NCI-H1417 (cell line): ENCODE measurements at places on chromosomes 4 and X.

- DNase-seq, result no peak
These were observed 256.9 kb downstream of the PARM1 start for GRCh38 chr4:75189711-75190335.

- DNase-seq, result no peak
These were observed 367.0 kb downstream of the RAB28 start for GRCh38 chr4:13117185-13117584.

GRCh38 chr4:52868133-52868532, 6.0 kb downstream of the RASL11B start:
- DNase-seq, result peak; percentile 5

DNA sequence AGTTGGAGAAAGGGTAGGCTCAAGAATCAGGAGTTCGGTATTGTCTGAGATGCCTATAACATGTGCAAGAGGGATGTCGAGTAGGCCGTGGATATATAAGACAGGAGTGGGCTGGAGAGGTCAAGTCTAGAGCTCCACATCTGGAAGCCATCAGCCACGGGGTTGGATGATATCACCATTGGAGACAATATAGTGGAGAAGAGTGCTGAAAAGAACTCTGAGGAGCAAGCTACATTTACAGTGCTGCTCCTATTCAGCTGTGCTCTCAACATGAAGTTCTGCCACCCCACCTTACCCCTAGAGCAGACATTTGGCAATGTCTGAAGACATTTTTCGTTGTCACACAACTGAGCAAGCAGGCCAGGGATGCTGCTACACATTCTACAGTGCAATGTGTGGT, 20.9 kb upstream of the PLAC1 start:
- no peak for DNase-seq

DNA sequence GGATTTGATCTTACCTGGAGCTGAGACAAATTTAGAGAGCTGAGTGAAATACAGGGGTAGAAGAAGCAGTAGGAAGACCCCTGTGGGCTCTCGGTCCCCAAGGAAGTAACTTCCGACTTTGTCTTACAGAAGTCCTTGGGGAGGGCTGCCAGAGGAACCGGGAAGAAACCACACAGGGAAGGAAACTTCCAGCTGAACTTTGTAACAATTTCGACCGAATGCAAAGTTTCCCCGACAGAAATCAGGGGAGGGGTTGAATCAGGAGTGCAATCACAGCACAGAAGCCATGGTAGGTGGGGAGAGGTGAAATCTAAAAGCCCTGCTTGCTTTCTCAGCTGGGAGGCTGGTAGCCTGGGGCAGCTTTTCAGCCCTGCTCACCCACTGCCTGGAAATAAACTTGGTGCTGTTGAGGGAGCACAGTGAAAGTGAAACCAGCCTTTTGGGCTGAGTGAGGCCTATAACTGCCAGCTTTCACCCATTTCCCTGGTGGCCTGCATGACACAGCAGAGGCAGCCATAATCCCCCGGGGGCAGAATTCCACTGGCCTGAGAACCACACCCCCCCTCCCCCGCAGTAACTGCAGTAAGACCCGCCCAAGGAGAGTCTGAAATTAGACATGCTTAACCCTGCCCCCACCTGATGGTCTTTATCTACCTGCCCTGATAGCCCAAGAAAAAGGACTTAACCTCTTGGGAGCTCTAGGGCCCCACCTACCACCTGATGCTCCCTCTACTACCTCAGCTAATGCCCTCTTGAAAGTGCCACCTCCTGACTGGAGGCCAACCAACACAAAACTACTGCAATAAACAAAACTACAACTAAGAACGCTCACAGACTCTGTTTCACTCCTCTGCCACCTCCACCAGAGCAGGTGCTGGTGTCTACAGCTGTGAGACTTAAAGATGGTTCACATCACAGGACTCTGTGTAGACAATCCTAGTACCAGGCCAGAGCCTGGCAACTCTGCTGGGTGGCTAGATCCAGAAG, 248.2 kb downstream of the PARM1 start:
- DNase-seq, result no peak

DNA sequence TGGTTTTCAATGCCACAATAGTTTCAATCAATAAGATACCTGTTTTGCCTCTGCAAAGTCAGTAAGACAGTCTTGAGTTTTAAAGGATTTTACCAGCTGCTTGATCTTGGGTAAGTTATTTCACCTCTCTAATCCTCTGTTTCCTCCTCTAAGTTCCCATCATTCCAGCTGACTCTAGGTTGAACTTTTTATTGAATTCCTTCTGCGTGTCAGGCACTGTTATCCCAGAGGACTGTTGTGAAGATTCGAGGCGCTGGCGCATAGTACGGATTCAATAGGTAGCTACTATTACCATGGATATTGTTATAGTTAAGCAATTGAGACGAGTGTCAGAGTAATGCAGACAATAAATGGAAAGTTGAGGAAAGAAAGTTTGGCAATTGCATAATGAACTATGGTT, 179.4 kb downstream of the BANK1 start:
- DNase-seq, result no peak

GRCh38 chr4:13830449-13830848, 202.9 kb upstream of the BOD1L1 start:
- DNase-seq, result no peak

DNA sequence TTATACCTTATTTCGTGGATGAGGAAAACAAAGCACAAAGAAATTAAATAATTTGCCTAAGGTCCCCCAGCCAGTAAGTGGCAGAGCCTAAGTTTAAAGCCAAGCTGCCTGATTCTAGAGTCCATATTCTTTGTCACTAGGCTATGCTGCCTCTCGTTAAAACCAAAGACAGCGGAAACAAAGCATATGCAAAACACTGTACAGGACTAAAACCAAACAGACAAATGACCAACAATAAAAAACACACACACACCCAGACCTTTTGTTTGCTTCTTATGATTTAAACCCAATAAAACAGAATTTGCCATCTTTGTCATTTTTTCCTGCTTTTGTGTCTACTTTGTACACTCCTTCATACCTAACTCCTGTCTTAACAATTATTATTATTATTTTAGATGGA, 10.1 kb upstream of the VSIG1 start:
- no peak for DNase-seq

- DNase-seq, result no peak
These were observed 115.7 kb upstream of the MAGEB16 start for GRCh38 chrX:35682476-35682875.

DNA sequence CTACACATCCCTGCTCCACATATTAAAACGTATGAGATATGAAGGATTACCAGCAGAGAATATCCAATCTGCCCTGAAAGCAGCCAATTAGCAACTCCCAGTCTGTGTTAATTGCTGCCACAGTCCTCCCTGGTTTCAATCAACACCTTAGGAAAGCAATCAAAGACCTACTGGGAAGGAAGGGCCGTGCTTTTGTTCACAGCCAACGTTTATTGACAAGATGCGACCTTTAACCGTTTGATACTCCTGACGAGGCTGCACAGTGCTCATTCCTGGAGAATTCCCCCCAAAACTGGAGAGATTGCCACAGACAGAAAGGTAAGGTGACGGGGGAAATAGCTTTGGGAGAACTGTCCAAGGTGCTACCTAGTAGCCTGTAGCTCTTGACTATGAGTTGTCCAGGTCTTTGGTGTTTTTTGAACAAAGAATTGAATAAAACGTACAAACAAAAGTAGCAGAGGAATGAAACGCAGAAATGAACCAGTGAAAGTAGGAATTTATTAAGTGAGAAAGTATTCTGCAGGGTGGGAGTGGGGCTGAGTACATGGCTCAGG, 596.5 kb downstream of the NLGN4X start:
- DNase-seq, result peak; percentile 9

DNA sequence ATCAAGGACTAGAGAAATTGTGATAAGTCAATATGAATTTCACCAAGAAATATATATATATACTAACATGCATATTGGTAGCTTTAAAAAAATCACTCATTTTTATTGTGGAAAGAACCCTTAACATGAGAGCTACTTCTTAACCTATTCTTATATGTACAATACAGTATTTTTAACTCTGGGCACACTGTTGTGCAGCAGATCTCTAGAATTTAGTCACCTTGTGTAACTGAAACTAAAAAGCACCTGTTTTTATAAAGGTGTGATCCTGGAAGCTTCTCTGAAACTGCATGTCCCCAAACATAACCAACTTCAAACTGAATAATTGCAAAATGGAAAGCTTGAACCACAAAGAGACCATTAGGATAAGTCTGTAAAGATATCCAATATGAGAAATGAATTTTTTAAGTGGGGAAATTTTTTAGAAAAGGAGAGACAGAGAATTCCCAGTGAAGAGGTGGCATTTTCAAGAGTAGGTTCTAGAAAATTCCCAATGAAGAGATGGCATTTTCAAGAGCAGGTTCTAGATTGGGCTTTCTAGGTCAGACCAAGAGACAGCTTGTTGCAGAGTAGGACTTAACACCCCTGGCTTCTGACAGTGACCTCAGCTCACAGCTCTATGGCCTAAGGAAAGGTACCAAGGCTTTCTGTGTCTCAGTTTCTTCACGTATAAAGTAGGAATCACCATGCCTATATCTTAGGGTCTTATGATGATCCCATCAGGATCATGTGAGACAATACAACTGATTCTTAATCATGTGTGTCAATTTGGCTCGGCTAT, 22.0 kb upstream of the PPARGC1A start:
- DNase-seq, result no peak

GRCh38 chrX:883588-883987, 253.0 kb downstream of the SHOX start:
- DNase-seq, result no peak

DNA sequence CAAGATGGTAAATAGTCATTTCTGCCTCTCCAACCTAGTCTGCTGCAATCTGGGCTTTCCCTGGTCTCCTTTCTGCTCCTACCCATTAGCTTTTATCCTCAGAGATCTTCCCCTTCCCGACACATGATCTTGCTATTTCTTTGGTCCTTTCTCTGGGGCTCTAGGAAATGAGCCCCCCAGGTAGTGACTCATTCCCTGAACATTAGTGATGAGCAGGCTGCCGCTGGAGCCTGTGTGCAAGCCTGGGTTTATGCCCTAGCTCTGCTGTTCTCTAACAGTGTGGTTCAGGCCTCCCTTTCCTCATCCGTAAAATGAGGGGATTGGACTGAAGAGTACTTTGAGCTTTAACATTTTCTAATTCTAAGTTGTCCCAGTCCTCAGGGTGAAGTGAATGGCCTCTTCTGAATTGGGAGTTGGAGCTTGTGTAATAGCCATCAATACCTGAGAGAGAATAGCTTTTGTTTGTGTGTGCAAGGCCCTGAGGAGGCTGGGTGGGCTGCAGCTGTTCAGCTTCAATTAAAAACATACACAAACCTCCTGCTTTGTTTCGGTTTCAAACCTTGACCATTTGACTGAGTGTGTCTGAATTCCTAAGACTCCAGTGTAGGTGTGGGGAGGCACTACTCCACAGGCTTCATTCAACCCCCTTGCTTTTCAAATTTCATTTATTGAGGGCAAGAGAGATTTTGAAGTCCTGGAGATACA, 115.6 kb upstream of the SCML1 start:
- DNase-seq, result no peak

- no peak for DNase-seq
These were observed 151.1 kb upstream of the BCOR start for GRCh38 chrX:40248822-40249221.

DNA sequence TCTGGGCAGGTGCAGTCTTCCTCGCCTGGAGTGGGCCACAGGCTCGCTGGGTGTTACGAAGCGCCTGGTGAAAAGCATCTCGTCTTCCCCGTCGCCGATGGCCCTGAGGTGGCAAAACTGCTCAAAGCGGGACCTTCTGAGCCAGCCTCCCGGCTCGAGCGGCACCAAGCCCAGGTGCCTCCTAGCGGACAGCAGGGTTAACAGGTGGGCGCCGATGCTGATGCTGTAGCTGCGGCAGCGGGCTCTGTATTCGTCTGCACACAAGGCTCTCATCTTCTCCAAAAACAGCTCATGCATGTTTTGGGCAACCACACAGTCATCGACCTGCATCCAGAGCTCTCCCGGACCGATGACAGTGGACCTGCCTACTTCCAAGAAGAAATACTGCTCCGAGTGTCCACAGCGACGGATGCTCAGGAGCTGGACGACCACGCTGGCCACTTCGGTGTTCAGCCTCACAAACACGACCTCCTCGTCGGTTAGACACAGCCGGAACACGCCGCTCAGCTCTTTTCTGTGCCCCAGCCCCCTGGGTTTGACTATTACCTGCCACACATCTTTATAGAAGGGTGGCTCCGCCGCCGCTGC, 1.2 kb downstream of the IRS4 start:
- peak; percentile 48 for DNase-seq

DNA sequence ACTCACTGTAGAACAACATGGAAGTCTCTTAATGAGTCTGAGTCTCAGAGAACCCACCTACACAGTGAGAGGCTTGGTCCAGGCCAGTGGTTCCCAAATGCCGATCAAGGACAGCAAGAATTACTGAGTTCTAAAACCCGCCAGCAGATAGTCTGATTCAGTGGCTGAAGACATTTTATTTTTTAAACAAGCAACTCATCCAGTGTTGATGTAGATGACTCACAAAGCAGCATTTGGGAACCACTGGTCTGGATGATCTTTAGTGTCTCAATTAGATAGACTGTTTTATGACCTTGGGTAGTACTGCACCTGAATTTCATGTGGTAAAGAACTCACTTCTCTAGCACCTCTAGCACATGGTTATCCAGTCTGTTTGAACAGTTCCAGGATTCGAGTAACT, 193.6 kb downstream of the FBXW7 start:
- no peak for DNase-seq

DNA sequence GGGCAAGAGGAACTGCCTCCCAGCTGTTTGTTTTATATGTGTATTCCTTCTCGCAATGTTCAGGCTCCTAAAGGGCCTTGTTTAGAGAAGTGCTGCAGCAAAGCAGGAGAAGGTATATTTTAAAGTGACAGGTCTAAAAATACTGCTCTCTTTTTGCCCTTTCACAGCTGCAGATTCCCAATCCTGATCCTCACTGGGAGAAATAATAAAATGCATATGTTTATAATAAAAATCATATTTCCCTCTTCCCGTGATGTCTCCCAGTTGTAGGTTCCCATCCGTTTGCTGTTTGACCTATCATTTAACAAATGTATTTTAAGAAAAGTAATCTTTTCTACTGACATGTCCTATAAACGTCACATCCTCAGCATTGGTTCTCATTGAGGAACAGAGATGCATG, 62.7 kb upstream of the GPC4 start:
- no peak for DNase-seq

- DNase-seq, result no peak
These were observed 5.3 kb downstream of the CSF2RA start for GRCh38 chrX:1273896-1274295.

DNA sequence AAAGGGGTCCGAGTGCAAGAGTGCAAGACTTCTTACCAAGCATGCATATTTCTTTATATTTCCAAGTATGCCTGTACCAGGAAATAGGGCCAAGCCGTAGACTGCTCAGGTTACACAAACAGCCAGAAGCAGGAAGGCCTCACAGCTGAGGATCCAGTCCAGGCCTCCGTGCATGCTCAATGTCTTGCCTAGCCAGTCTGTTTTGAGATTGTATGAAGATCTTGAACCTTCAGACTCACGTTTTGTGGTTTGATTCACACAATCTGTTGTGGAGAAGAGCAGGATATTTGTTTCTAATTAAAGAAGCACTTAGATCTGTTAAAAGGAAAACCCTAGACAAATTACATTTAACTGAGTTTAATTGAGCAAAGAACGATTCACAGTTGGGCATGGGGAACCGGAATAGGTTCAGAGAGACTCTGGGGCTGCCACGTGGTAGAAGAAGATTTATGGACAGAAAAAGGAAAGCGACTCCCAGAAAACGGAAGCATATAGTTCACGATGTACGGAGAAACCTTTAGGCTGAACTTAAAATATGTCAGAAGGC, 1.2 kb downstream of the MGST2 start:
- DNase-seq, result peak; percentile 56
